Activated T-helper 1 cell treated with Interleukin-2 at 50 U/mL for 16 hours (primary cell): ENCODE measurements at places on chromosomes 12 and 14.

- DNase-seq: no peak
Measured at GRCh38 chr12:1919763-1920162, 1.3 kb upstream of the CACNA2D4 start.

GRCh38 chr14:59224341-59224740 lies 35.9 kb downstream of the DAAM1 start:
- DNase-seq: no peak

DNA sequence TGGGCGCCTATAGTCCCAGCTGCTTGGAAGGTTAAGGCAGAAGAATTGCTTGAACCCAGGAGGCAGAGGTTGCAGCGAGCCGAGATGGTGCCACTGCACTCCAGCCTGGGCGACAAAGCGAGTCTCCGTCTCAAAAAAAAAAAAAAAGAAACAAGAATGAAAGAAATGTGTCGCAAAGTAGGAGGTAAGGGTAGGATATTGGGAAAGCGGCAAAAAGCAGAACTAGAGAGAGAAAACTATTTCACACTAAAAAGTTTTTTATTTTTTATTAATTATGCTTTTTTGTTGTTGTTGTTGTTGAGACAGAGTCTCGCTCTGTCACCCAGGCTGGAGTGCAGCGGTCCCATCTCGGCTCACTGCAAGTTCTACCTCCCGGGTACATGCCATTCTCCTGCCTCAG lies 17.7 kb downstream of the SBNO1 start:
- no peak for DNase-seq

DNA sequence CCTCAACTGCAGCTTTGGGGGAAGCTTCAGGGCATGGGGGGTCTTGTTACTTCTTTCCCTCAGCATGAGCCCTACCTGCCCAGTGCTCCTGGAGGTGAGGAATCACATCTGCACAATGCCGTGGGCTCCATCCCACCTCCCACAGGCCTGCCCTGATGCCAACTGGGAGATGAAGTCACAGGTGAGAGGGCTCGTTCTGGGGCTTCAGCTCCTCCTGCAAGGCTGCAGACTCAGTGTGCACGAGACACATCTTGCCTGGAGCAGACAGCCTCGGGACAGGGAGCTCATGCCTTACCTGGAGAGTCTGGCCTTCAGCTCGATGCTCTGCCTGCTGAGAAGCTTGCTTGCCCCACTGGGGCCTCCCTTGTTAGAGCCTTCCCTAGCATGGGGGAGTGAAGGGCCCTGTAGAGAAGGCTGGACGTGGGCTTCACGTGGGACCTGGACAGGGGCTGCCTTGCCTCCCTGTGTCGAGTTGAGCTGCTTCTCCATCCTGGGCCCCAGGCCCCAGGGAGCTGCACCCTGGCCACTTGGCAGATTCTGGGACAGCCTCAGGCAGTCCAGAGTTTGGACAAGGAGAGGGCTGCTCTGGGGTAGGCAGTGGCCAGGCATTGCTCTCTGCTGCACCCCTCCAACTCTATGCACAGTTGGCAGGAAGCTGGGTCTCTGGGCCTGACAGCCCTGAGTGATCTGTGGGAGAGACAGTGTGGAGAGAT lies 171.4 kb downstream of the KIF26A start:
- DNase-seq: no peak

DNA sequence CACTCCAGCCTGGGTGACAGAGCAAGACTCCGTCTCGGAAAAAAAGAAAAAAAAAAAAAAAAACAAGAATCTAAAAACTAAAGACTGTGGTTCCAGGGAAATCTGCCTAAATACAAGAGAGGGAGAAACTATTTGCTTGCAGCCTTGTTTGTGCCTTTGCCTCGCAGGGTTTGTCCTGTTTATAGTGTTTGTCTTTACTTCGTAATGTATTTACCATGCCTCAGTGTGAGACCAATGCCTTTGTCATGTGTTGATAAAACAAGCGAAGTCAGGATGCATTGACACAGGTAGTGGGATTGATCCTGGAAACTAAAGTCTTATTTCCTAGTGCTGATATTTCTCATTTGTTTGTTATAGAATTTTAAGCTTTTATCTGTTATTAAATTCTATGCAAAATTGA lies 199.0 kb downstream of the EXOC5 start:
- DNase-seq: no peak

DNA sequence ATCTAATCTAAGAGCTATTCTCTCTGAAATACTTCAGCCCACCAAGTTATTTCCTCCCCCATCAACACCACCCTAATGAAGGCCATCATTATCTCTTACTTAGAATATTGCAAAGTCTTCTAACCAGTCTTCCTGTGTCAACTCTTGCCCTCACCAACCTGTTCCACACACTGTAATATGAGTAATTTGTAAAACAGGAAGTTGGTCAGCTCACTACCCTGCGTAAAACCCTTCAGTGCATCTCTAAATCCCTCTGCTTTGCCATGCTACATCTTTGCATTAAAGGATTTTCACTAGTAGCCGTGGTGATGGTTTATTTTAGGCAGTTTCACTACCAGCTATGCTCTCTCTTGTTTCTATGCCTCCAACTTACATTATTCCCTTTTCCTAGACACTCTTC lies 70.0 kb downstream of the KIF21A start:
- DNase-seq: no peak

GRCh38 chr12:52370926-52371608 lies 3.8 kb upstream of the KRT85 start:
- DNase-seq: no peak

- no peak for DNase-seq
Measured at GRCh38 chr14:80017795-80018194, 193.5 kb downstream of the DIO2 start.

DNA sequence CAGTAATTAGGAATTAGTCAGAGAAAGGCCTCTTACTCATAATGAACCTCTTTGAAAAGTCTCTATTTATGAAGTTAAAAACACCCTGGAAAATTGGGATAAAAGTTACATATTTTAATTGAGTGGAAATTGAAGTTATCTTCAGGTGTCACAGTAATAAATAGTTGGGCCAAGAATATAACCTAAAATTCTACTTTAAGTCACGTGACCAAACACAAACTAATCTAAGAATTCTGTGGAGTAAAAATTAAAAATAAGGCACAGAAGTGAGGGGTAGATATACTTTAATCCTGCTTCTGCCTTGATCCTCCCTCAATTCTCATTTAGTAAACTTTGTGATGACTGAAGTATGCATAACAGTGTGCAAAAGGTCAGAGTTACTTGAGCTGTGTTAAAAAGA lies 226.4 kb downstream of the NAV3 start:
- no peak for DNase-seq

DNA sequence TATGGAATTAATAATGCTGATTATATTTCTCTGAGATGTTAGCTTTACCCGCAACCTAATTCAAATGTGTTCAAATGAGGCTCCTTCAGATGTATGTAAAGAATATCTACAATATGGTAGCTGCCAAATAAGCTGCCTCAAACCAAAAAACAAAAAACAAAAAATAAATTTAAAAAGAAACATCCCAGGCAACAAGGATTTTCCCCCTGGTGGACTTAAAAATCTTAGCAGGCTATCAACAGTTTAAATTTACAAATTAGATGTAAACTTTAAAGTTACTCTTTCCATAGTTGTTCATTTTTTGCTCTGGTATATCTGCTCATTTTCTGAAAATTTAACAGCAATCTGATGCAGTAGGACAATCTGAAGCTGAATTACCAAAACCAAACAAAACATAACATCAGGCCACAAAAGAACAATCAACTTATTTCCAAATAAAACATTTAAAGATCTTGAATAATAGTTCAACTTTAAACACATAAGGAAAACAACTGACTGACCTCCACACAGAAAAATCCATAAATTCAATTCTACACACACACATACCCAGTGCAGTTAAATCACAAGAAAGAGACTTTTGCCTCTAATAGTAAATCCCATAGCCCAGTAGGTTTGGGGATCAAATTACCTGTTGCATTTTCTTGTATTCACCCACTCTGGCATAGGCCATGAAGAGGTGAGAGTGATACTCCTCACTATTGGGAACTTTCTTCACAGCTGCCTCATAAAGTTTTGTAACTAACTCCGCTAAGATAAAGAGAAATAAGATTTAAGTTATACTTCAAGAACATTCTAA lies 21.3 kb downstream of the NAA25 start:
- no peak for DNase-seq

DNA sequence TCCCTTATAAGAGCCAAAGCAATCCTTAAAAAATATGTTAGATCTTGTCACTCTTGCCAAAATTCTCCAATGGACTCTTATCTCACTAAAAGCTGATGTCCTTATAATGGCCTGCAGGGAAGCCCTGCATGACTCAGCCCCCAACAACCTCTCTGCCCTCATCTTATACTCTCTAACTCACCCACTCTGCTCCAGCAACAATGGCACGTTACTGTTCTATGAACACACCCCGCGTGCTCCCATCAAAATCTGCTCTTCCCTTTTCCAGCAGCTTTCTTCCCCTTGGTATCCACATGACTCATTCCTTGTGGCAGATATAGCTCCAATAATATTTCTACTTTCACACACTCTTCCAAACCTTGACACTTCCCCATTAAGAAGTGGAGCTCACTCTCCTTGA lies 108.1 kb downstream of the DENND5B start:
- DNase-seq: no peak

DNA sequence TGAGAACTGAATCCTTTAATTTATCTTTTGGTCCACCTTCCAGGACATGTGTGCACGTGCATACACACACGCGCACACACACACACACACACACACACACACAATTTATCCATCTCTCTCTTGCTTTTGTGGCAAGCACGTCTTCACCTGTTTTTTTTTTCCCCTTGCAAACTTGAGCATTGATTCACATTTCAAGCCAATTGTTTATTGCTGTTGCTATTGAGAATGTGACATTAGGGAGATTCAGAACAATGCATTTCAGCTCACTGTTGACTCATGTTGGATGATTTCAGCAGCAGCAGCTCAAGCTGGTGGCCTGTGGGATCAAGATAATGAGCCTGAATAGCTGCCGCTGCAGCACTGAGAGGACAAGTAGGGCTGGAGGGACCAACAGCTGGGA lies 128.9 kb downstream of the SNAPC1 start:
- DNase-seq: no peak

- DNase-seq: no peak
Measured at GRCh38 chr12:4293299-4293965, 19.9 kb downstream of the CCND2 start.

DNA sequence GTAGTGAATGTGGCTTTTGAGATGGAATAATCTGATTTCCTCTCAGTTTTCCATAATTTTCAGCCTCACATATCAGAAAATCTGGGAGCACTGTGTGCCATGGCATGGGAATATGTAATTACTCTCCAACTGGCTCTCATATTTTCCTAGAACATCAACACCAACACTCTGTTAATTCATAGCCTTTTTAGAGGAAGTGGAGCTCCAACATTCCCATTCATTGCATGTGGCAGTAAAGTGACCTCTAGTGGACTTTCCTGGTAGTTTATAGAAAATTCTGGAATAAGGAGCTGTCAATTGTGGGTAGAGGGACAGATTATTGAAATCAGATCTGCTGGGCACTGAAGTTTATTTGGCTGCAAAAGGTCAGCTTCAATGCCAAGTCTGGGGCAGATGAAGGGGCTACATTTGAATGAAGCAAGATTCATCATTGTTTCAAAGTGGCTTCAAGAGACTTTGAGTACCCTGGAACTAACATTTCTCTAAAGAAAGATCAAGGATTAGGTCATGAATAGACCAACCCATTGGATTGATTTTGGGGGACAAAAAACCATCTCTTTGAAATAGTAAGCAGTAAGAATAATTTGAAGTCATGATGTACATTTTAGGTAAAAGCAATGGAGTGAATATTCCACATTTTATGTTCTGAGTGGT lies 23.6 kb upstream of the USP44 start:
- no peak for DNase-seq

DNA sequence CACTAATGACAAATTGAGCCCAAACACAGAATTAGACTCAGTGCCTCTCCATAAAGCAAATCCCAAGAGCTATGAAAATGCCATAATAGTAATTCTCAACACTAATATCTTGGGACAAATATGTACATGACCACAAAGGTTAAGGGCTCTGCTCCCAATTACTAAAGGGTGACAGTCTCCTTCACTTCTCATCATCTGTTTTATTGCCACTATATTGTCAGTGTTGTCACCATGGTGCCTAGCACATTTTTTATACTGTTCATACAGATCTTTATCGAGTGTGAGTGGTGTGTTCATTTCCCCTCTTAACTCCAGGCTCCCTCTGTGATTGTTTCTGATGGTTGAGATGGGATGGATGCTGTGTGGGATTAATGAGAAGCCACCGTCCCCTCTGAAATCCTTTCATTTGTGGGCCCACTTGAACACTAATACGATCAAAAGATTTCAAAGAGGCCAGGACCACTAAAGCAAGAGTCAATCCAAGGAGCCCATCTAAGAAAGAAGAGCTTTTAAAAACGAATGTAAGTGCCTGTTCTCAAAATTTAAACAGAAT lies 277.7 kb downstream of the GXYLT1 start:
- DNase-seq: no peak

- DNase-seq: no peak
Measured at GRCh38 chr14:79911744-79912143, 299.6 kb downstream of the DIO2 start.

DNA sequence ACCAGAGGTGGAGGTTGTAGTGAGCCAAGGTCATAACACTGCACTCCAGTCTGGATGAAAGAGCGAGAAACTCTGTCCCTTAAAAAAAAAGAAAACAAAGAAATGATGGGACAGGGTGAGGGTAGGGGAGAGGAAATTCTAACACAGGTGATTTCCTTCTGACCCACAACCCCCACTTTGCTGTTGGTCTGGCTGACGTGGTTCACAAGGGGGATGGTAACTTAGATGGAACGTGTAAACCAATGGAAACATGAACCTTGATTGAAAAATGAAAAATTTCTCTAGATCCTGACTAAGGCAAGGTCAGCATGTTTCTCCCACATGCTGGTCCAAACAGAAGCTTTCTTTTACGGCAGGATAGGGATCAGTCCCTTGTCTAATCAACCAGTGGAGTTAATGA lies 15.8 kb upstream of the RIOX1 start:
- DNase-seq: no peak

DNA sequence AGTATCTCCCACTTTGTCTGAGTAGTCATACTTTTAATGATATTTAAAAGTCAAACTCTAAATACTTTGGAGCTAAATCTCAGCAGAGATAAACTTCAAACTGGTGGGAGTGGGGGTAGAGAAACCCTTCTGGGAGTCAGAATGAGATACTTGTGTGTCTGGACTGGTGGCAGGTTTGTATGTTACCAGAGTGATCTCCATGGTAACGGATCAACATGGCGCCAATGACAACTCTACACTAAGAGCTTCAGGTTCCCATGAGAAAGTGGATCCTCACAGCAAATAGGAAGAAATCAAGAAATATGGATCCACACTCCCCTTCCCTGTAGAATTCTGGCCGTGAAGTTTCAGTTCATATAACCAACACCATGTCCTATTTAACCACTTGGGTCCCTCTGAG lies 121.9 kb downstream of the ETV6 start:
- no peak for DNase-seq
